ENCODE measurements at places on chromosomes 7 and 10.
A peak's percentile ranks its signal among the peaks of the same experiment; 100 is the strongest.

GRCh38 chr7:7772397-7772821, 54.0 kb upstream of the RPA3 start:
- no peak for DNase-seq

GRCh38 chr7:73966062-73966940, 61.7 kb upstream of the ELN start:
- DNase-seq, result no peak

DNA sequence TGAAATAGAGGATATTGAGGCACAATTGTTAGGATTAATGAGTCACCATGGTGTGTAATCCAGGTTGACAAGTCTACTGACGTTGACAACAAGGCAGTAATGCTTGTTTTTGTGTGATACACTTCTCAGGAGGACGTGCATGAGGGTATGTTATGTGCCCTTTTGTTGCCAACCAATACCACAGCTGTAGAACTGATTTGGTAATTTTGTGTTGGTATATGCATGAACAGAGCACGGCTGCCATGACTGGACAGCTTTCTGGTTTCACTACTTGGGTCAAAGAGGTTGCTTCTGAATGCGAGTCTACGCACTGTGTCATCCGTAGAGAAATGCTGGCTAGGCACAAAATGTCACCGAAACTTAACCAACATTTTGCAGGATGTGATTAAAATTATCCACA, 32.9 kb downstream of the PHTF2 start:
- no peak for DNase-seq

- DNase-seq, result no peak
These were observed 751 bp upstream of the GTPBP10 start for GRCh38 chr7:90345595-90346335.

DNA sequence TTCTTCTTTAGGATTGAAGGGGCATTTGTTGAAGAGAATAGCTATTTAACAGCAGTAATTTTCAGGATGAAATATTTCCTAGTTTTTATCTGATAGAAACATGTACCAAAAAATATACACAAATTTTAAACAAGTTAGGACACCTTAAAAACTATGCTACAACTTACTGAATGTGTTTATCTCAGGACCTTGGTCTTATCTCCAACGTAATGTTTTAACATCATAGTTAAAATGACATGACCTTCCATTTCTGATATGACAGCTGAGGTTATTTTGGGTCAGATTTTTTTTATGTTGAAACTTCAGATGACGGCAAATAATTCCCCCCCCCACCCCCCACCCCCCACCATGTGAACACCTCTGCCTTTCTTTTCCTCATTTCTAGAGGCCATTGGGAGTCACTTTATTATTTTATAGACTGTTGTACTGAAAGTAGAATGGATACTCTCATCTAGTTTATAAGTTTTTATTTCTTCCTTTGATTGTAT, 8.0 kb downstream of the MRLN start:
- no peak for DNase-seq

DNA sequence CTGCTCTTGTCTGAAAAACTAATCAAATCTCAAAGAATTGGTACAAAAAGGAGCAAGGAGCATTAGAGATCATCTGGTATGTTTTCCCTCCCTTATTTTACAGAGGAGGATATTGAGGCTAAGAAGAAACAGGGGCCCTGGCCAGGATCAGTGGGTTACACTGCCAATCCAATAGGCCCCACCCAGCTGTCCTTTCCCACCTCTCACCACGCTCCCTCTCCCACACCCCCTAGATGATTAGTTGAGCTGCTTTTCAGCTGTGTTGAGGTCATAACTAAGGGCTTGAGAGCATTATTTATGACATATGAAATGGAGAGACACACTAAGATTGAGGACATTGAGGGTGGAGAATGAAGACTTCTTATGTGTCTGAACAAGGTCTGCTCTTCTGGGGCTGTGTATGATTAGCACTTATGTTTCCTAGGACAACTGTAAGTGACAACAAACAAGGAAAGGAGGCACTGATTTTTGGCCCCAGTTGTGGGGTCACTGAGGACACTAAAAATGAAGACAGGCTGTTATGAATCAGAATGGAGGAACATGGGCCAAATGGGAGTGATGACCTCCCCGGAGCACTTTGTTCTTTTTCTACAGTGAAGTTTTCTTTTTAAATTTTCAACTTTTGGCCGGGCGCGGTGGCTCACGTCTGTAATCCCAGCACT, 26.5 kb downstream of the VWA2 start:
- no peak for DNase-seq

DNA sequence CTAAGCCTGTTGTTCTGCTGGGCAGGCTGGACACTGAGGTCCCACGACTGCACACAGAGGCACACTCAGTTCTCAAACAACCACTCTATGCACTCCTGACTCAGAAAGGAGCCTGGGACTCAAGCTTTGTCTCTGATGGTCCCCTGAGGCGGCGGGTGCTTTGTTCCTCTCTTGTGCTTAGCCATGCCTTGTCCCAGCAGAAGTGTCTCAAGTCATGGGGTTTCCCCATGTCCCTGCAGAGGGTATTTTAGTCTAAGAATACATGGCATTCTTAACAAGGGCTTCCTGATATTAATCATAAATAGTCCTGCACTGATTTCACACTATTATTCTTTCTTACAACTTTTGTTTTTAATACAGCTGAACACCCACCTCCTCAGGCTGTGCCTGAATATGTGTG, 72.5 kb downstream of the CXCL12 start:
- no peak for DNase-seq

GRCh38 chr10:1451362-1451888, 285.9 kb downstream of the ADARB2 start:
- no peak for DNase-seq

GRCh38 chr10:120989279-120989678, 138.1 kb downstream of the WDR11 start:
- no peak for DNase-seq

- DNase-seq, result no peak
These were observed 200.6 kb downstream of the PTPRN2 start for GRCh38 chr7:158386866-158387545.

GRCh38 chr10:133143200-133143533, 16.9 kb upstream of the KNDC1 start:
- DNase-seq, result no peak

DNA sequence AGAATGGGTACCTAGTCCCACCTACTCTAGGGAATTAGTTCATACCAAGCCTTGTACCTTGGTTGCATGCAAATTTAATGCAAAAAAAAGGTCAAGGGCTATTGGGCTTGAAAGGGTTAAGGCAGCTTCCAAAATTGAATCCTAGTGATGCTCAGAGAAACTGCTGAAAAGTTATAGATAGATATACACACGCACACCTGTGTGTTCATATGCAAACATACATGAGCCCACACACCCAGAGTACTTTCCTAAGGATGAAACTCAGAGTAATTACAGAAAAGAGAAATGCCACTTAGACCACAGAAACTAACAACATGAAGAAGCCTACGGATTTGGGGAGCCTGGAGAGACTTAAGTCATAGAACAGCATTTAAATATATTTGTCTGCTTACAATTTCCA, 1.5 kb downstream of the SLC25A13 start:
- no peak for DNase-seq

DNA sequence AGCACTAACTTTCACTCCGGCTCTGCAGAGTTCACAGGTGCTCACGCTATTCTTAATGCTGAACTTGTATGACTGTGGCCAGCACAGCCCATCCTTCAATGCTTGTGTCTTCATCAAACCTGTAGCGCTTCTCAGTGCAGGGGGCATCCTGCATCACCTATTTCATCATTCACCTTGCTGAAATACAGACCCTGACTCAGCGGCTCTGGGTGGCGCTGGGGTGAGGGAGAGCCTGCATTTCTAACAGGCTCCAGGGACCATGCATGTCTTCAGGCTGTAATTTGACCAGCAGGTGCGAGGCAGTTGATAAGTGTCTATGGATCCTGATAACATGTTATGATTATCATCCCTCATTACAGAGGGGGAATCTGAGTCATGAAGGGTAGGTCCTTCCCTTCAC, 89.3 kb downstream of the VOPP1 start:
- DNase-seq, result no peak

DNA sequence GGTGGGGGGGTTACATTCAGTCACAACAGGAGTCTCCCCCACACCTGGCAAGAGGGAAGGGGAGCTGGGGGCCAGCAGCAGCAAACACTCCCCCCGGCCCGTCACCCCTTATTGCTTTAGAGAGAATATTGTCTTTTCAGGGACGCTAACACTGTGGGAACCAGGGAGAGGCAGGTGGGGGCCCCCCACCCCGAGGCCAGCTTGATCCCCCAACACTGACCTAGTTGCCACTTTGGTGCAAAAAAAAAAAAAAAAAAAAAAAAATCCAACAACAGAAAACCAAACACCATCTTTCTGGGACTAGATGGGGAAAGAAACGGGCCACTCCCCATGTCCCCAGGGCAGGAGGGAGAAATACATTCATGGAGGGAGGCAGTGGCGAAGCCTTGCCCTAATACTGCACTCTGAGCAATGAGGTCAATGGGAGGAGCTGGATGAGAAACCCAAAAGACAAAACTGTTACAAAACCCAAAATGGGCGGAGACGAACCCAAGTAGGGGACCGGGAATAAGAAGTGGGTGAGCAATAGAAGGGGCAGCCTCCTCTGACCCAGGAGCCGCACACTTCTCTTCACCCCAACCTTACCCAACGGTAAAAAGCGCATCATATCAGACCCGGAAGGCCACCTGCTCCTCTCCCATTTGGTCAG, 6.5 kb downstream of the GNB2 start:
- no peak for DNase-seq

DNA sequence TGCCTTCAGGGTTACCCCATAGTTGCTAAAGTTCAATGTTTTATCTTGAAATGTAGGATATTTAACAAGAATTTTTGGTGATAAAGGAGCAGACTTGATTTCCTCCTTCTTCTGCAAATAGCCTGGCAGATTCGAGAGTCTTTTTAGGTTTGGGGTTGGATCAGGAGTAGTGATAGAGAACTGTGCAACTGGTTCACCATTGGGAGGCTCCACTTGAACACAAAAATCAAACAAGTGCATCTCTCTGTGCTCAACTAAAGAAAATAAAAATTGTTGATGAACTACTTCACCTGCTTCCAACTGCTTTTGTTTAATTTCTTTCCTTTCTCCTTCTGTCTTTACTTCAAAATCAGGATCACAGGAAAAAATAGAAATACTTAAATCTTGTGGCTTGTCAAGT, 58.5 kb downstream of the MACC1 start:
- no peak for DNase-seq

DNA sequence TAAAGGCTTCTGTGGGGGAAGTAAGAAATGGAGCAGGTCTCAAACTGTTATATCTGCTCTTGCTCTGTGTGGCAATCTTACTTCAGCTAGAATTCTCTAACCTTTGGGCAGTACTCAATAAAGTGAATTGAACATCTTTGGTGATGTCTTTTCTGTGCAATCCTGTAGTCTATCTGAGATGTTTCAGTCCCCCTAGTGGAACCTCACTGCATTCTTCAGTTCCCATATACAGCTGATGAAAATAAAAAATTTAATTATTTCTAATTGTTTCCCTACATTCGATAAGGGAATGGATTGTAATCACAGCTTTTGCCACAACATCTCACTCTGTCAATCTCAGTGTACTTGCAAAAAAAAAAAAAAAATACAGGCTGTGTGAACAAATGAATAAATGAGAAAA, 522.6 kb downstream of the DNAJB9 start:
- DNase-seq, result no peak

GRCh38 chr10:121774404-121774803, 153.4 kb downstream of the ATE1 start:
- no peak for DNase-seq

DNA sequence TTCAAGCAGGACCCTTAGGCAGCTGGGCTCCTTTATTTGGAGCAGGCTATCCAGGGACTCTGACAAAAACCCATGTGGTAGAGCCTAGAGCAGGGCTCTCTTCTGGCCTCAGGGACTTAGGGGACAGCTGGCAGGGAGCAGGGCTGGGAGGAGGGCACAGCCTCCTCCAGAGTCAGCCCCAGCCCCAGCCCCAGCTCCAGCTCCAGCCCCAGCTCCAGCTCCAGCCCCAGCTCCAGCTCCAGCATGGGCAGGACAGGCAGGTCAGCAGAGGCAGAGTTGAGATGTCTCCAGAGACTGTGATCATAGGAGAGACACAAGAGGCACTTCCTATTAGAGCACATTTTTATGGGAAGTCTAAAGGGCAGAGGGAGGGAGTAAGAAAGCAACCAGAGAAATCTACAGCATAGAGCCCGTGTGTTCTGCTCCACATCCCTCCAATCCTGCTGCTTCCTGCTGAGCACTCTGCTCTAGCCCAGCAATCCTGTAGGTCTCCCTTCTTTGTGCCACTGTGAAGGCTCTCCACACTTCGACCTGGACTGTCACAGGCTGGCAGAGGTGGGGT, 13.3 kb upstream of the C10orf53 start:
- no peak for DNase-seq

GRCh38 chr7:73526896-73527821, 5.1 kb upstream of the BAZ1B start:
- DNase-seq, result no peak

- no peak for DNase-seq
These were observed 147.5 kb downstream of the SLC16A9 start for GRCh38 chr10:59562126-59562525.

DNA sequence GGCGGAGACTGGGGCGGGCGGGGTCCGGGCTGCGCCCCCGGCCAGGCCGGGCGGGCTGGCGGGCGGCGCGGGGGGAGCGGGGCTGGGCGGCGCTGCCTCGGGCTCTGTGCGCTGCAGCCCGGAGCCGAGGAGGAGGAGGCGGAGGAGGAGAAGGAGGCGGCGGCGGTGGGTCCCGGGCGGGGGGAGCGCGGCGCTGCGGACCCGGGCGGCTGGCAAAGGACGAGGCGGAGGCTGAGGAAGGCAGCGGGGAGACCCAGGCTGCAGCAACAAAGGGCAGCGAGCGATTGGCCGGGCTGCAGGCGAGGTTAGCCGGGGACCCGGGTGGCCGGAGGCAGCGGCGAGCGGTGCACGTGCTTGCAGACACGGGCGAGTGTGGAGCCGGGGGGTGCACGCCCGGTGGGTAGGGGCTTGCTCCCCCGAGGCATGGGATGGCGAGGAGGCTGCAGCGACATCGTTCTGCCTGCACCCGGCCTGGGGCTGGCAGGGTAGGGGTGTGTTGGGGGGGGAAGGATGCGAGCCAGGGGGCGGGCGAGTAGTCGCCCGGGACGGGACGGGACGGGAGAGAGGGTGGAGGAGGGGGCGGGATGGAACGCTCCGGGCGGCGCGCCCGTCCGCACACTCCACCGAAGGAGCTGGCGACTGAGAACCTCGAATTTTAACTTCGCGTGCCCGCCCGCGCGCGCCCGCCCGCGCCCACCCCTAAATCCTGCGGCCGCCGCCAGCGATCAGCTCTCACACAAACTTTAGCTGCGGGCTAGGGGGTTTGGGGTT, 844 bp upstream of the KAT6B start:
- peak; percentile 66 for DNase-seq

- no peak for DNase-seq
These were observed 6.5 kb downstream of the SGCE start for GRCh38 chr7:94649450-94649849.

GRCh38 chr7:111357691-111358090, 204.6 kb downstream of the IMMP2L start:
- no peak for DNase-seq

GRCh38 chr7:20183086-20183485, 34.1 kb downstream of the MACC1 start:
- DNase-seq, result no peak
